ENCODE measurements at places on chromosomes 1 and 21.

GRCh38 chr1:37732111-37732780 is 32.7 kb downstream of the EPHA10 start:
- DNase-seq, result no peak

- no peak for DNase-seq
Observed at GRCh38 chr1:243559575-243560162, 290.4 kb downstream of the AKT3 start.

DNA sequence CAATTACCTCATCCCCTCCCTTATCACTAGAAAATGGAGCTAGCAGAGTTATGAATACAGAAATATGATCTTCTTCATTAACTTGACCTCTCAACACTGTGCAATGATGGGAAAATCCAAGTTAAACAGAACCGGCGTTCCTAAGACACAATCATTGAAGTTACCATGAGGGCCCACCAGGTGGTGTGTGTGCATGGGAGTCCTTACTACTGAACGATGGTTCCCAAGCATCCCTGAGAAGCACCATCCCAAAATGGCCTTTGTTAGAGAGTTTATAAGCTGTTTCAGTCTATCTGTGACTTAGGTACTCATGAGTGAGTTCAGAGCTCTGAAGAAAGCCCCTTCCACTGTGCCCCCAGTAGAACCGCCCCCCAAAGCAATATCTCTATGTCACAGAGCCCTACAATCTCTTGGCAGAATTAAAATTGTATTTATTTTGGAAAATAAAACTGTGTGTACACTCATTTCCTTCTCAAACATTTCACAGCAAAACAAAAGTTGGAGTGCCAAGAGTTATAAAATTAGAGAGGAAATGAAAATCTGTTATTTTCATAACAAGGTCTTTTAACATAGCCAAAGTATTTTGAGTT is 56.8 kb downstream of the PLD5 start:
- DNase-seq, result no peak

DNA sequence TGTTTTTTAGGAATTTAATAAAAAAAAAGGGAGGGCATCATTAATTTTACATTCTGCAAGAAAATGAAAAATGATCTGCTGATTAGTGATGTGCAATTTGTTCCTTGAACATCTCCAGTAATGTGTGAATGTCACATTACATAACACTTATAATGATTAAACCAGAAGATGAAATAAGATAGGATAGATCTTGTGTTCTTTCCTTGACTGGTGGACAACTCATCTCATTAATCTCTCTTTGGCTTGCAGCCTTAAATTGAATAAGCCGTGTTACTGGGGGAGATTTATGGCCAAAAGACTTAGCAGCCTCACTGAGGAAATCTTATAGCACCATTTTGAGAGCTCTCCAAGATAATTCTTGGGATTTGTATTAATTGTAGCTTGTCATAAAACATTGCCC is 217.2 kb downstream of the ST6GALNAC3 start:
- no peak for DNase-seq
